ENCODE measurements at places on chromosomes 16 and 17. TPM values are rescaled to one million over a fixed set of nuclear protein-coding genes. Genes with fewer than 3 reads are reported as not detected.

Gene ACSM5
- under 0.01 TPM for total RNA-seq

Gene WSCD1
- total RNA-seq = 22.0 TPM

Gene LDHD
- 2.0 TPM for total RNA-seq

Gene PCTP
- 4.9 TPM for total RNA-seq

Gene KRTAP2-3
- not detected for total RNA-seq

Gene DHRS7C
- total RNA-seq = not detected

Gene ADORA2B
- total RNA-seq = 4.1 TPM

GRCh38 chr17:9810100-9810949 is 11.6 kb downstream of the GSG1L2 start:
- no peak for DNase-seq

GRCh38 chr17:27554152-27554551 is 76.8 kb upstream of the LGALS9 start:
- no peak for DNase-seq

DNA sequence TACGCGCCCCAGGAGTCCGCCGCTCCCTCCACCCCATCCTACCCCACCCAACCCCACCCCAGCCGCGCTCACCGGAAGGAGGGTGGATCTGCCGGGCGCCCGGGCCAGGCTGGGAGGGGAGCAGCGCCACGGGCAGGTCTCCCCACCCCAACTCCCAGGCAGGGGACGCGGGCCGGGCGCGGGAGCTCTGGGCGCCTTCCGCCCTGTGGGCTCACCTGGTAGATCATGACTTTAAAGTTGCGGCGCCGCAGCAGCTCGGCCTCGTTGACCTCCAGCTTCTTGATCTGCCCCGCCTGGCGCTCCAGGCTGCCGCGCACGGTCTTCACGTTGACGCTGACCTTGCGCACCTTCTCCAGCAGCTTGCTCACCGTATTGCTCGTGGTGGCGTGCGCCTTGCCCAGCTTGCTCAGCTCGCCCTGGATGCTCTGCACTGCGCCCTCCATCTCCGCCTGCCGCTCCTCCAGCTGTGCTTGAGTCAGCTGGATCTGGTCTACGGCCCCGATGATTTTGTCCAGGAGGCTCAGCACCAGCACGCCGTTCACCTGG is 571 bp downstream of the CAVIN1 start:
- DNase-seq = no peak

DNA sequence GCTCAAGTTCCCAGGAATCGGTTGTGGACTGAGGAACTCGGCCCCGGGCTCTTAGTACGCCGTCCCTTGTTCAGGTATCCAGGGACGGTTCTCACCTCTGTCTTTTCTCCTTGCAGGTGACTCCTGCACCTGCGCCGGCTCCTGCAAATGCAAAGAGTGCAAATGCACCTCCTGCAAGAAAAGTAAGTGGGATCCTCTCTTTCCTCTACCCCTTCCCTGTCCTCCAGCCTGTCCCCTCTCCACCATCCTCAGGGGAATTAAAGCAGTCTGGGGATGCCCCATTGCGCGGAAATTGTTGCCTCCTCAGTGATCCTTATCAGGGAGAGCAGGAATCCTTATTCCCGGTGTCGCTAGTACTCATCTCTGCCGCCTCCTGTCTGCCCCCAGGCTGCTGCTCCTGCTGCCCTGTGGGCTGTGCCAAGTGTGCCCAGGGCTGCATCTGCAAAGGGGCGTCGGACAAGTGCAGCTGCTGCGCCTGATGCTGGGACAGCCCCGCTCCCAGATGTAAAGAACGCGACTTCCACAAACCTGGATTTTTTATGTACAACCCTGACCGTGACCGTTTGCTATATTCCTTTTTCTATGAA is 585 bp downstream of the MT2A start:
- no peak for DNase-seq

DNA sequence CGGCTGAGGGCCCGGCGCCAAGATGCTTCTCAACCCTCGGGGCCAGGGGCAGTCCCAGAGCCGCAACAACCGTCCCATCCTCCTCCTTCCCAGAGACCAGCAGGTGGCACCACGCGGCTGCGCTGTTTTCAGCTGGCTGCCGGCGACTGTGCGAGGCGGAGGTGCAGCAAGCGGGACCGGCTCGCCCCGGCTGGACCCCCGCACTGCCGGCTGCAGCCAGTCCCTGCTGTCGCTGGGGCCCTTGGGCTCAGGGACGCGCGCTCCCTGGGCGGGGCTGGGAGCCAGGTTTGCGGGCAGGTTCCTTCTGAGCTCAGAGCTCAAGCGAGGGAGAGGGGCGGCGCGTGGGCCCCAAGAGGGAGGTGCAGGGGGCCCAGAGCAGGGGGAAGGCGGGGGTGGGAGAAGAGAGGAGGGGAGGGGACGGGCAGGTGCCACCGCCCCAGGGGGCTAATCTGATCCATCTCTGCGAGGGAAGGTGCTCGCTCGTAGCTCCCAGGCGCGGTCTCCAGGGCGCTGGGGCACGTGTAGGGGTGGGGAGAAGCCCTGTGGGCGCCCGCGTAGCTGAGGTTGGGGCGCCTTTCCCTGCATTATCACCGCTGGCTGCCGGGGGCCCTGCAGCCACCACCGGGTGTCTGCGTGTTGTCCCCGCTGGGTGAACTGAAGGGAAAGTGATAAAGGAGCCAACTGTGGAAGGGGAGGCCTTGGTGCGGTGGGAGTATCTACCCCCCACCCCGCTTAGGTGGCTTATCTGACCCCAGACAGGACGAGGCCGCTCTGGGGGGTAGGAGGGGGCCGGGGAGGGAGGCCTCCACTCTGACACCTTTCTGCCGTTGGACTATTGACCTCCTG is 24.2 kb downstream of the STAT5A start:
- peak; percentile 78 for DNase-seq

GRCh38 chr16:23290189-23291062 is 11.7 kb upstream of the SCNN1B start:
- no peak for DNase-seq

DNA sequence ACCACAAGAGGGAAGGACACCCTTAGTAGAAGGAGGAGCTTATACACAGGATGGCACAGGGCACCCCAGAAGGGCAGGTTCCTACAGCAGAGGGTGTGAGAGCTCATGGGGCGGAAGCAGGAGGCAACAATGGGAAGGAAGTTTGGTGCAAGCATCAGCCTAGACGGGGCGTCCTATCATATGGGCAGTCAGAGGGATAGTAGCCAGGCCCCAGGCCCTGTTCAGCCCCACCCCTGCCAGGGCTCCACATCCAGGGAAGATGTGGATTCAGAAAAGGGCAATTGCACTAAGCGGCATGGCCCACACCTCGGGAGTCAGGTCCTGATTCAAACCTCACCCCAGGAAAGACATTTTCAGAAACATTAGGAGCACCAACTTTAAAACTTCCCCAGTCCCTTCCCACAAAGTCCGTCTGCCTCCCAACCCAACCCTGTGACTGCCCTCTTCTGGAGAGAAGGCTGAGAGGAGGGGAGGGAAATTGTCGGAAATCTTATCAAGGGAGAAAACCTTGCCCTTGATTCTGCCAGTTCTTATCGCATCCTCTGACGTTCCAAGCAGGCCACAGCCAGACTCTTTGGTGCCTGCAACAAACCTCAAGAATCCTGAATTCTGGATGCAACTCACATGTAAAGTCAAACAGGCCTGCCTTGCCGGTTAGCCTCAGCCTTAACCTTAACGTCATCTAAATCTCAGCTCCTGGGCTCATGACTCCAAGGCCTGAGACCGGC is 198.8 kb upstream of the CDH5 start:
- DNase-seq = no peak

DNA sequence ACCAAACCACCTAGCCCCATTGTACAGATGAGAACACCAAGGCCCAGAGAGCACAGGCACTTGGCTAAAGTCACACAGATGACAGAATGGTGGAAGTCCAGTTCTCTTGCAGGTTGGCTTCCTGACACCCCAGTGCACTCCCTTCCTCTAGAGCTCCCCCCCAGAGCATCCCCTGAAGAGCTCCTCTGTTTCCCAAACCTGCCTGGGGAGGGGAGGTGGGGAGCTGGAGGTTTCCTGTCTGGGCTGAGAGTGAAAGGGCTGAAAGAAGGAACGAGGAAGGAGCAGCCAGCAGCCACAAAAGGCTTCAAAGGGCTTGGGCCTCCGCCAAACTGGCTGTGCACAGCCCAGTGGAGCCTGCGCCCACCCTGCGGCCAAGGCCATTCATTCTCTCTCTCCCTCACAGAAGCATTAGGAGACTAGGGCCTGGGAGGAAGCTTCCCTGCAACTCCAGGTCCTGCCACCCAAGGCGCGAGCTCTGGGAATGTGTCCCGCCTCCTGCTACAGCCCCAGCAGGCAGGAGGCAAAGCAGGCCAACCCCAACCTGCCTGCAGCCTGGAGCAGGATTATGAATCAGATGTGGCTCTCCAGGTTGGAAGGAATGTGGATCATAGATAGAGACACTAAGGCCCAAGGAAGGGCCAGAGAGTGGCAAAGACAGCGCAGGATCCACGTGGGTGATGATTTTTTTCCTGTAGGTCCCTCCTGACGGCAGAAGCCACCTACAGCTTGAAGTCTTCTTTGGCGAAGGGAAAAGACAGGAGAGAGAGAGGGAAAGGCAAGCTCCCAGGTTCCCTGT is 913 bp downstream of the SLC13A5 start:
- DNase-seq = peak; percentile 47

- DNase-seq = peak; percentile 64
These were observed 23.8 kb downstream of the COTL1 start for GRCh38 chr16:84593825-84594724.

GRCh38 chr16:66616592-66616991 is 12.1 kb downstream of the CMTM3 start:
- DNase-seq = no peak

- no peak for DNase-seq
These were observed 1.9 kb upstream of the CBLN1 start for GRCh38 chr16:49283376-49284049.

Measured in frontal cortex (tissue), 4 donors.